Posterior cingulate gyrus (tissue), 11 donors: ENCODE measurements at places on chromosomes 16 and 17.

DNA sequence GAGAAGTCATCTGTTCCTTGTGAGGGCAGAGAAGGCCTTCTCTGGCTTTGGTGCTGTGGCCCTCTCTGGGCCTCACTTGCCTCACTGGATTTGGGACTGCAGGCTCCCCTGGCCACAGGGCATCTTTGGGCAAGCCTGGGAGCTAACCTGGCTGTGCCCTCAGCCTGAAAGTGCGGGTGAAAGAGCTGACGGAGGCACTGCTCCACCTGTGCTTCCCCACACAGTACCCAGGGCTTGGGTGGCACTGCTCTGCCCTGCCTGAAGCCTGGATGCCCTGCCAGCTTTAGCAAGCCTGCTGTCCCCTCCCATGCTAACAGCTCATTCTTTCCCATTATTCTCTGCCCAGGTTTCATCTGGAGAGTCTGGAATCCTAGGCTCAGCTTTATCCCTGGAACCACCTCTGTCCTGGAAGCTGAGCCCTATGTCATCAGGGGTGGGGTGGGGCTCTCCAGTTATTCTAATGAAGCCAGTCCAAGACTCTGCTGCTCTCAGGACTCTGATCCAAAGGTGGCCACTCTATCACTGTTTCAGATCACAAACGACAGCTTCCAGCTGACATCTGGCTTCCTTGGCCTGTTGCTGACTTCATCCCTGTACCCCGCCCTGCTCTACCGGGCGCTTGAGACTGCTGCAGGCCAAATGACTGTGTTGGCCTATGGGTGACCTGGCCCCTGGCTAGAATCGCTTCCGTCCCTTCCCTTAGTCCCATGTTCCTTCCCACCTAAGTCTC lies 29.3 kb downstream of the HIC1 start:
- no peak for DNase-seq

DNA sequence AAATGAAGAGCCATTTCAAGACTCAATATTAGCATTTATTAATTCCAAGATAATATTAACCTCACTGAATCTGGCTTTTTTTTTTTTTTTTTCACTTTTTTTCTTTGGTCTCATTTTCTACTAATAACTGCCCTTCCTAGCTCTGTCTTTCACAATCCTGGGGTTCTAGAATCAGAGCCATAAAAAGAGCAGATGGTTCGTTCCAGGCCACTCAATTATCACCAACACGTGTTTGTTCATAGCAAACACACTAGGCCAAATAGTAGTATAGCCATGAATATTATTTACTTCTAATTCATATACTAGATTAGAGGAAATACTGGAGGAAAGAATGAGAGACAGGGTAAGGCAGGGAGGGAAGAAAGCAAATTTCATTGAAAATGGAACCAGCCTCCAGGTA lies 39.8 kb downstream of the TEX2 start:
- no peak for DNase-seq

DNA sequence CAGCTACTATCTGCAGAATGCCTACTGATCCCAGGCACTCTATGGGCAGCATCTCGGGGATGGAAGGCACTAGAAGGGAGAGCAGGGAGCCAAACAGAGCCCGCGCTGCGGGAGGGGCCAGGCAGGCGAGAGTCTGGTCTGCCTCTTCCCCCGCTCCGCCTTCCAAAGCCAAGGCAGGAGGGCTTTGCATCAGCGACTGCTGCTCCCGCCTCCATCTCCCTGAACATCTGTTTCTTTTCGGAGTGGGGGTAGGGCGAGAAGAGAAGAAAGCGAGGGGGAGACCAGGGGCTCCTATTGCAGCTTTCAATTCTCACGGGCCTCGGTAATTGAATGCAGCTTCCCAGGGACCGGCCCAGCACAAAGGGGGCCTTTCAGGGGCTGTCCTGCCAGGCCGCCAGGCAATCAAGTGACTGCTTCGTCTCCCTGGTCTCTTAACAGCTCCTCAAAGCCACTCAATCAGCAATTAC lies 31.4 kb upstream of the CDC42EP4 start:
- peak; percentile 82 for DNase-seq

- DNase-seq, result no peak
Observed at GRCh38 chr17:66200685-66201092, 8.8 kb upstream of the CEP112 start.
